ENCODE measurements at places on chromosomes 3 and 15.

DNA sequence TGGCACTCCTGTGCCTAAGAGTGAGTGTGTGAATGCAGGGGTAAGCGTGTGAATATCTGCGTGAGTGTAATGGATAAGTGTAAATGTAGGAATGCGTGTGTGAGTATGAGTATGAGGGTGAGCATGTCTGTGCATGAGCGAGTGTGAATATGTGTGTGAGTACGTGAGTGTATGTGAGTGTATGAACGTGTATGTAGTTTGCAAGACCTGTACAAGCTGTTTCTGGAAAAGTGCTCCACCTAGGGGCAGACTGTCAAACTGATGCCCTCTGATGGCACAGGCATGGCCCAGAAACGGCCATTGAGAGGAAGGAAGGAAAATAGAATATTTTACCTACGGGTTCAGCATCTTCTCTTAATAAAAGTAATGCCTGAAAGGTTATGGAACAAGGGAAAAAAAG, 24.4 kb upstream of the FRMD4B start:
- peak; percentile 32 for DNase-seq

- no peak for DNase-seq
Measured at GRCh38 chr3:122969585-122970469, 57.7 kb downstream of the SEMA5B start.

GRCh38 chr15:65204236-65204930, 6.9 kb downstream of the CILP start:
- no peak for DNase-seq

- no peak for DNase-seq
Measured at GRCh38 chr3:170354760-170355159, 2.8 kb upstream of the SKIL start.

DNA sequence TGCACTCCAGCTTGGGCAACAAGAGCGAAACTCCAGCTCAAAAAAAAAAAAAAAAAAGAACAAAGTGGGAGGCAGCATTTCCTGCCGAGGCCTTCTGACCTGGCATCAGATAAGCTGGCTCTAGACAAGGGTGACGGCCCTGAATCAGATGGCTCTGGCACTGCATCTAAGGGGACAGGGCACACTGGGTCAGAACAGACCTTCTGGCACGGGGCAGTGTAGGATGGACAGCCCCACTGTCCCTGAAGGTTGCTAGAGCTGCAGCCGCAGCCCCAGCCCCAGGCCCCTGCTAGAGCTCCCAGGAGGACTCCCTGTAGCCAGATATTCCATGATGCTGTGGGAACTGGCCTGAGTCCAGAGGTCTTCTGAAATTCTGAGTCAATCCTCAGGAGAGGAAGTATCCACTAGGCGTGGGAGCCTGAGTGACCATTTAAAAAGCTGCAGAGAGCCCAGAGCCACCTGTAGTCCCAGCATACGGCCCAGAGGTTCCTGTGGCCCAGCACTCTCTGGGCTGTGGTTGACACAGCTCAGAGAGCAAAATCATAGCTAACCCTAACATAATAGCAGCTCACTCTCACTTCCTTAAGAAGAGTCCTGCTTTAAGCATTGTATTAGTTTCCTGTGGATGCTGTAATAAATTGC, 69.2 kb upstream of the MFGE8 start:
- no peak for DNase-seq

- no peak for DNase-seq
Measured at GRCh38 chr15:38795471-38796245, 231.0 kb upstream of the RASGRP1 start.

- no peak for DNase-seq
Measured at GRCh38 chr3:155596615-155597014, 148.3 kb downstream of the PLCH1 start.

GRCh38 chr15:78685159-78685921, 44.3 kb upstream of the CHRNB4 start:
- DNase-seq: no peak

- DNase-seq: no peak
Measured at GRCh38 chr3:196149831-196150301, 61.3 kb downstream of the ZDHHC19 start.

GRCh38 chr3:69751074-69751476, 11.8 kb downstream of the MITF start:
- DNase-seq: no peak
